ENCODE measurements at places on chromosomes 13 and 19.
A peak's percentile ranks its signal among the peaks of the same experiment; 100 is the strongest.

GRCh38 chr13:45851171-45851921 is at the start of gene SIAH3:
Gene SIAH3, minus strand, starts transcription at chr13:45851753. Its CDS starts 124 bp downstream, at chr13:45851629.
- DNase-seq, result peak; percentile 44

DNA sequence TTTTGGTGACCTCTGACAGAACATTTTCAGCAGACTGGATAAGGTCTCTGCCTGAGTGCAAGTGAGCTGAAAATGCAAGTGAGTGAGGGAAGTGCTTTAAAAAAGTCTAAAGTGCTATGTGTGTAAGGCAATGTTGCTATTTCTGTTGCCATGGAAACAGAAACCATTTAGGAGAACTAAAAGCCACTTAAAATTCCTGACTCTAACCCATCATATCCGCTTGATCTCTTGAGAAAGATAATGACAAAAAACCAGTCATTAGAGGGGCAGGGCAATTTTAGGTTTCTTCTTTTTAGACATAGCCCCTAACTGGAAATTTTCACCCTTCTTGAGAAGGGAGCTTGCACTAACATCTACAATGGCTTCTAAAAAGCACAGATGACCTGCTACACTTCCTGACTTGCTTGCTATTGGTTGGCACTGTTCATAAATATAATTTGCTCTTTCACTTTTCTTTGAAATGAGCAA is at the start of gene CYSLTR2:
TSS of gene CYSLTR2 (plus strand) at position 458 of the 468 bp plus-strand sequence. CDS start 52,889 bp downstream, outside the sequence.
- no peak for DNase-seq

DNA sequence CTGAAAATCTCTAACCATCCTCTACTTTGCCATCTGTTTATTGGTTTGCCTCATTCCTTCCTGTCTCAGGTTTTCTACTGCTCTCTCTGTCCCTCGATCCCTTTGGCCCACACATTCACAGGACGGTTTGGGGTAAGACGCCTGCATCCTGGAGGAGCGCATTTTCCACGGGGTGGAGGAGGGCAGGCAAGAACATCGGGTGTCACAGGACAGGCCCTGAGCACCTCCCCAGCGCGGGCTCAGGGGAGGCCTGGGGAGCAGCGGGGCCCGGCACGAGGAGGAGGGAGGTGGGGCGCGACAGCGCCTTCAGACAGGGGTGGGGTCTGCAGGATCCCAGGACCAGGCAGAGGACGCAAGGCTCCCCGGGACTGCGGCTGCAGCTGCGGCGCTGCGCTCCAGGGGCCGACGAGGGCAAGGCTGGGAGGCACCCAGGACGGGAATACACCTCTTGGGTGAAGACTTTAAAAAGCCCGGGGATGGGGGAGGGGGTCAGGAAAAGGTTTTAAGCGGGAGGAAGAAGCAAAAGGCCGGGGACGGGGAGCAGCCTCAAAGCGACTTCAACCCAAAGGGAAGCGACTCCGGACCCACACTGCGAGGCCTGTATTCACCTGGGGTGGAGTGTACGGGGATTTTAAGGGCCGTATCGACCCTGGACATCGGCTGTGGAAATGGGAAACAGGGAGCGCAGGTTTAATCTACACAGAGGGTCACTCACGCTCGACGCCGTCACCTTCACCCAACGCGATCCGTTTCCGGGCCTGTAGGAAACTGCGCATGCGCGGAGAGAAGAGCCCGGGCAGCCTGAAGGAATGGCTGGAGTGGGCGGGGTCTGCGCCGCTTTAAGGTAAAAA is at the start of gene ZNF415:
TSS of gene ZNF415 (minus strand) at position 770 of the 851 bp plus-strand sequence. CDS start 10,234 bp downstream, outside the sequence.
- peak; percentile 64 for DNase-seq

DNA sequence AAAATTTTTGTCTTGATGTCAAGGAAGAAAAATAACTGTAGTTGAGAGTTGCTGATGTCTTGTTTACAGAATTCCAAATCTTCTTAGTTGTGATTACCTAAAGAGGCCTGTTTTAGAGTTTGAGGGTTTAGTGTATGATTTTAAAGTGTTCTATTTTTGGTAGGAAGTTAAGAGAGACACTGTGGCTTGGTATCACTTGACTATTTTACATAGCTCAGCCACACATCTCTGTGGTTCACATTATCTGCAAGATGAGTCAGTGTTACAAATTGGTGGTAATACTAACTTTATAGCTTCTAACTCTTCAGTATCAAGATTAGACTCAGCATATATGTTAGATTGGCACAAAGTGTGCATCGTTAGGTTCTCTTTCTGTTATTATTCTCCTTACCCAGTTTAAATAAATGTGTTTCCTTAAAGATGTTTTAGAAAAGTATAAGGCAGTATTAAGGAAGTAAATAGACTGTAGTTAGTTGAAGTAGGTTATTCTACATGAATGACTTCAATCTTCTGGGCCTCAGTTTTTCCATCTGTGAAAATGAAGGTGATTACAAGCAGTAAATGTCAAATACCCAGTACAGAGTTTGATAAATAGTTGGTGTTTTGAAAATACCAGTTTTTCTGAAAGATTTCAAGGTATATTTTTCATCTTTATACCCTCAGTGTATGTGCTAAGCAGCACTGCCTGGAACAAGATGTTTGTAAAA is 33.4 kb downstream of the COG6 start:
- no peak for DNase-seq

GRCh38 chr13:19860884-19861655 is 2.4 kb downstream of the ZMYM5 start:
- DNase-seq, result no peak

- DNase-seq, result no peak
Observed at GRCh38 chr13:100234006-100234405, 145.1 kb downstream of the PCCA start.

DNA sequence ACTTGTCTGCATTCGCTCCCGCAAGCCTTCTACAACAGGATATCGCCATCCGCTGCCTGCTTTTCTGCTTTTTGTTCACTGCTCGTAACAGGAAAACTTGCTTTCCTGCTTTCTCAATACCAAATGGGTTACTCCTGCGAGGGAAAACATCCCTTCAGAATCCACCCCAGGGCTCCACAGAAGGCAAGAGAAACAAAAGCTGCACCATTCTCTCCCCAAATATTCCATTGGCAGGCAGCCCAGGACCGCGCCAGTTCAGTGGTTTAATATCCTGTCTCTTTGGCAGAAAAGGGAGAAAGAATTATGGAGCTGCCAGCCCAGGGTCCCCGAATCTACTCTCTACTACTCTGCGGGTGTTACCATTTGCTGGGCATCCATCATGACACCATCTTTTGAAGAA is 84.7 kb upstream of the DOCK9 start:
- no peak for DNase-seq

DNA sequence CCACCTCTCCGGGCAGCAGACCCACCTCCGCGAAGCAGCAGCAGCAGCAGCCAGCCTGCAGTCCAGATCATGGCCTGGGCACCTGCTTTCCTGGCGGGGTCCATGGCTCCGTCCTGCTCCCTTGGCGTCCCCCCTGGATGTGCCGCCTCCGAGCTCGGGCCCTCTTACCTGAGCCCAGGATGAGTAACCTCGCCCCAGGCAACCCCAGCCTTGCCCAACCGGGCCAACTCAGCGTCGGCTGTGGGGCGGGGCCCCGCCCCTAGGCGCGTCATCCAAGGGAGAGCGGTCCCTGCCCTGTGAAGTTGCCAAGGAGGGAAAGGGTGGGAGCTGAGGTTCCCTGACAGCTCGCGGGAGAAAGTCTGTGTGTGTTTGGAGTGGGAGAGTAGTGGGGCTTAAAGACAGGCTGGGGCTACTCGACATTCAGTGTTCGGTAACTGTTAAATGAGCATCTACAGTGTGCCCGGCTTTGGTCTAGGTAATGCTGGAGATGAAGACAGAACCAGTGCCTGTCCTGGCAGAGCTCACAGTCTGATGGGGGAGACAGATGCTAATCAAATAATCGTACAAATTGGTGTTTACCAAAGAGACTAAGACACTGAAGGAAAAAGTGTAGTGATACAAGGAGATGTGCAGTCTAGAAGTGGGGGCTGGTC is at the start of gene LYPD3:
TSS of gene LYPD3 (minus strand) at position 141 of the 653 bp plus-strand sequence. CDS start at position 104, 37 bp downstream.
- DNase-seq, result peak; percentile 40

- DNase-seq, result peak; percentile 18
Observed at GRCh38 chr19:23771316-23771715, 12.6 kb upstream of the ZNF681 start.

GRCh38 chr19:50821622-50822021 is 2.0 kb downstream of the KLK1 start:
- no peak for DNase-seq

- peak; percentile 74 for DNase-seq
Observed at GRCh38 chr19:35959040-35959967, 23.1 kb downstream of the LRFN3 start.

- no peak for DNase-seq
Observed at GRCh38 chr19:34480971-34481841, at the start of gene WTIP. Gene WTIP, plus strand, starts transcription at chr19:34481758. Its CDS starts 217 bp downstream, at chr19:34481975.

GRCh38 chr13:111449041-111449440 is 128.6 kb downstream of the TEX29 start:
- no peak for DNase-seq

DNA sequence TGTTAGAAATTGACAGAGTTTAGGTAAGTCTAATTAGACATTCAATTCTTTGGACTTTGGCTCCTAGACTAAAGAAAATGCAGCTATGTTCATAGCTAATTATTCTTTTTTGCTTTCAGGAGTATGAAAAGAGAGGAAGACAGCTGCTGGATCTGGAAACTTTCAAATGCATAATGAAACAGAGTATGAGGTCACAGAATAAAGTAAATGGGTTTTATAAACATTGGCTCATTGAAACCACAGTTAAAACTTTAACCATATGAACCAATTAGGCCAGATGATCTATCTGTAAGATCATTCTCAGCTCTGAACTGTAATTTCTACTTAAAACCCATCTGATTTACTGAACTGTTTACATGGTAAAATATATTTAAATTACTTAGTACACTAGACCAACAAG is 82.7 kb downstream of the TEX26 start:
- no peak for DNase-seq

- no peak for DNase-seq
Observed at GRCh38 chr13:87129602-87130300, 541.4 kb upstream of the SLITRK5 start.

DNA sequence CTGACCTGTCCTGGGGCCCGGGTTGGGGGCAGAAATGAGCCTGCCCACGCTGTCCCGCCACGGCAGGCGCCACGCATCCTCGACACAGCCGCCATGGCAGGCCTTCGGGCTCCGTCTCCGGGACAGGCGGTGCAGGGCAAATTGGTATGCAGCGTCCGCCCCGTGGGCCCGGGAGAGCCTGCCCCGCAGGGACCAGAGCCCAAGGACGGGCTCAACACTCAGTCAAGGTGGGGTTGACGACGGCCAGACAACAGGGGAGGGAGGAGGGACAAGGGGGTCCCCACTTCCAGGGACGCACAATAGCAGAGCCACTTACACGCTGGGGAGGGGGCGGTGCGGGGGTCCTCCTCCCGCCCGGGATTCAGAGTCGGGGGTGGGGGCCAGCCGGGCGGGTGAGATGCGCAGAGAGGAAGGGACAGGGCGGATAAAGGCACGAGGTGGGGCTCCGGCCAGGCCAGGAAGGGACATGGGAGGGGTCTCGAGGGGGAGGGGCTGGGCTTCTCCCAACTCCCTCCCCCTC is 1.2 kb downstream of the CTXN1 start:
- no peak for DNase-seq

- no peak for DNase-seq
Observed at GRCh38 chr13:104750377-104750776, 1684.2 kb upstream of the SLC10A2 start.

DNA sequence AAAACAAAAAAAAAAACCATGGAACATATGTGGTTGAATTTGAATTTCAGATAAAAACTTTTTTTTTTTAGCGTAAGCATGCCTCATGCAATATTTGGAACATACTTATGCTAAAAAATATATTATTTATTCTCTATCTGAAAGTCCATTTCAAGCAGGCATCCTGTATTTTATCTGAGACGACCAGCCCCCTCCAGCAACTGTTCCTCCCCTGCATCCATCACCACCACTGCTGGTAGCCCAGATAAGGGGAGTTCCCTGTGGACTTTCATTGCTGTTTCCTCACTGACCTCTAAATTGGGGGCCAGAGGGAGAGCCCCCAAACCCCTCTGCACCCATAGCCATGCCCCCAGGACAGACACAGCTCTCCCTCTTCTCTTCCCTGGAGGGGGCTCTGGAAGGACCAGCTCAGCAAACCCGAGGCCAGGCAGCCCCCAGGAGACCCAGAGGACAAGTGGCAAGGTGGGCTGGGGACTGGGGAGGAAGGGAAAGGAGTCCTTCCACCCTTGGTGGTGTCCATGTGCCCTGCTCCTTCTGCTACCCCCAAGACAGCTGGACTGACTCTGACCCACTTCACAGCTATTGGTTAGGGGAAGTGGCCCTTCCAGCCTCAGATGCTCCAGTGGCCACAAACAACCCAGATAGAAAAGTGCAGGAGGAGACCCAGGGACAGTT is 6.6 kb upstream of the SIGLEC12 start:
- no peak for DNase-seq

GRCh38 chr13:103104340-103104739 is 38.1 kb upstream of the SLC10A2 start:
- no peak for DNase-seq

DNA sequence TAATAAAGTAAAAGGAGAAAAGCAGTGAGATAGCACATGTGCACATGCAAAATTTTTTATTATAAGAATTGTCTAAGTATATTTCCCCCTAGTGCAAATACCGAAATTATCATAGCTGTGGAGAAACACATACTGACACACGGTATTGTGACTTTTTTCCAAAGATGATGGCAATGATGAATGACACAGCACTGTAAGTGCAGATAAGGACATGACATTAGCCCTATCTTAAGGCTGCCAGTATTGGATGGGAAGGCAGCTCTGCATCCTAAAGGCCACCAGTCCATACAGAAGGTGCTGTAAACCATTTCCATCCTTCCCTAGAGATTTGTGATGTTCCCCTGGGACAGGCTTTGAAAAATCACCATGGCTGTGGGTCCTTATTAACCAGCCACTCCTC is 11.5 kb upstream of the MICU2 start:
- DNase-seq, result no peak

- DNase-seq, result no peak
Observed at GRCh38 chr19:46813839-46814358, 25.5 kb upstream of the SLC1A5 start.

- DNase-seq, result no peak
Observed at GRCh38 chr13:110450016-110450900, 111.3 kb downstream of the RAB20 start.

- no peak for DNase-seq
Observed at GRCh38 chr13:64074971-64075474, 2659.4 kb upstream of the PCDH20 start.

GRCh38 chr19:1610579-1610978 is 5.3 kb upstream of the UQCR11 start:
- DNase-seq, result no peak

GRCh38 chr19:50330365-50331078 is 1.3 kb upstream of the KCNC3 start:
- peak; percentile 92 for DNase-seq

- DNase-seq, result no peak
Observed at GRCh38 chr13:42762251-42762650, 19.1 kb upstream of the FAM216B start.

DNA sequence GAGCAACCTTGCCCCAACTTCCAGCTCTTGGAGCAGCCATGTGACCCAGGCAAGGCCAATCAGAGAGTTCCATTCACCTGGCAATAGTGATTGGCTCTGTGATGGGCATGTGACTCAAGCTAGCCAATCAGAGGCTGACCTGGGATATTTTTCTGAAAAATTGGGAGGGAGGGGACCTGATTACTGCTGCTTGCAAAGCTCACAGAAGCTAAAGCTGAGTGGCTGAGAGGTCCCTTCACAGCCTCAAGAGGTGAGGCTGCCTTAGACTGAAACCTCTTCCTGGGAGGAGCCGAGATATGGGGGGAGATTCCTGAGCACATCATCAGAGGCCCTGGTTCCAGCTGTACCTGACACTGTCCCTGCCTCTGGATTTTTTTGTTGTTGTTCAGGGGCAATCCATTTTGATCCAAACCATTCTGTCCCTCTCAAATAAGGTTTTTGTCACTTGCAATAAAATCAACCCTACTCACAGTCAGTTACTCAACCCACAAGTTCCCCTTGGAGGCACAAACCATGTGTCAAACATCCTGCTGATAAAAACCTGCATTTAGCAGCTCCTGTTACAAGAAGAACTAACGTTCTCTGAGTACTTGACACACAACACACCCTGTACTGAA is 4.8 kb downstream of the CIB3 start:
- DNase-seq, result no peak
